ENCODE measurements at places on chromosomes 11 and 22. TPM values are rescaled to one million over a fixed set of nuclear protein-coding genes. Genes with fewer than 3 reads are reported as not detected.

GRCh38 chr11:59175091-59175501 lies 3.2 kb downstream of the DTX4 start:
- DNase-seq = no peak

DNA sequence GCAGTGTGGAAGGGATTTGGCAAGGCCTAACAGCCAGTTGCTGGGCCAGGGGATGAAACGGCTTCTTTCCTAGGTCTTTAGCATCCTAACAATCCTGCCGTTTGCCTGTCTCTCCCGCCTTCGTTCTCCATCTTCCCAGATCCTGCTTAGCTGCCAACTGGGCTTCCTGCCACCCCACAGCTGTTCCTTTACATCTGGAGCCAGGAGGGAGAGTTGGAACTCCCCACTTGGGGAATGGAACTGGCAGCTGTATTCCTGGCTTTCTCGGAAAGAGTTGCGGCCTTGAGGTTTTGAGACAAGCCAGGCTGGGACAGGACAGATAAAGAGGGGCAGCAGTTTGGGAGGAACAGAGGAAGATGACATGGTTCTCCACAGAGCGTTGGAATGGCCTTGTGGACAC lies 59.6 kb downstream of the ST3GAL4 start:
- DNase-seq = no peak

DNA sequence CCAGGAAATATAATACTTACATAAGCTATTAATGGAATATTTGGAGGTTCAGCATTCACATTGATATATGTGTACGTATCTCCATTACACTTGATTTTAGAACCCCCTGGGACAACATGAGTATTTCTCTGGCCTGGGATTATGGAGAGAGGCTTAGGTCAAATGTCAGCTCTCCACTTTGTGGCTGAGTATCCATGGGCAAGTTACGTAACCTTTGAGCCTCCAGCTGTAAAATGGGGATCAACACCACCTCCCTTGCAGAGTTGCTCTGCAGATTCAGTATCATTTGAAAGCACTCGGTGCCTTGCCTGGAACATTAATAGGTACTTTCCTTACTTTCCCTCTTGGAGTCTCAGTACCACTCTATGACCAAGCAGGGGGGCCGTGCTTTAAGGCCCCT lies 33.2 kb downstream of the C22orf31 start:
- no peak for DNase-seq

- DNase-seq = no peak
Observed at GRCh38 chr22:32917577-32918354, 116.3 kb downstream of the TIMP3 start.

DNA sequence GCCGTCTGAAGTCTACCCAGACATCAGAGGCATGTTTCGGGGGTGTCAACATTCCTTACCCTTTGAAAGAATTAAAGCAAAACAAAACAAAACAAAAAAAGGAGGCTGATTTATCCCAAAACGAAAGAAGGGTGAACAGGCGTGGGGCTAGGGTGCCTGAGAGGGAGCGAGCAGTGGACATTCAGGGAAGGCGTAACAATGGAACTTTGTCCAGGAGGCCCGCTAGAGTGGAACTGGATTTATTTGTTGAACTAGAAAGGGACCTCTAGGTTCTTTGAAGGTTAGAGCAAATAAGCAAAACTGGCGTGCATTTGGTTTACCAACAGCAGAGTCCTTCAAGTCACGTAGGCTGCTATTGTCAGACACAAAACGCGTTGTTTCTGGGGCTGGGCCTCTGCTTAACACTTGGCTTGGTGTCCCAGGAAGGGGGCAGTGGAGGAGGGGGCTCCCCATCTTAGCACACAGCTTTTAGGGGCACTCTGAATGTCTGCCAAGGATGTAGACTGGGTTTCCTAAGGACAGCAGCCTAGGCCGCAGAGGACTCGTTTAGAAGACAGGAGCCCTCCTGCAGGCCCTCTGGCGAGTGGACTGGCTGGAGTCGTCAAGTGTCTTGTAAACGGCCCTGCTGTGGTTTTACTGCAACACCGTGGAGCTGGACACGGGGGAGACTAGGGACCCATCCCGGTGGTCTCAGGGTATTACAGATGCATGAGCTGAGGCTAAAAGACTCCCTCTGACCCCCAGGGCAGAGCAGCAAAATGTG lies 203.7 kb upstream of the SORL1-AS1 start:
- DNase-seq = no peak

DNA sequence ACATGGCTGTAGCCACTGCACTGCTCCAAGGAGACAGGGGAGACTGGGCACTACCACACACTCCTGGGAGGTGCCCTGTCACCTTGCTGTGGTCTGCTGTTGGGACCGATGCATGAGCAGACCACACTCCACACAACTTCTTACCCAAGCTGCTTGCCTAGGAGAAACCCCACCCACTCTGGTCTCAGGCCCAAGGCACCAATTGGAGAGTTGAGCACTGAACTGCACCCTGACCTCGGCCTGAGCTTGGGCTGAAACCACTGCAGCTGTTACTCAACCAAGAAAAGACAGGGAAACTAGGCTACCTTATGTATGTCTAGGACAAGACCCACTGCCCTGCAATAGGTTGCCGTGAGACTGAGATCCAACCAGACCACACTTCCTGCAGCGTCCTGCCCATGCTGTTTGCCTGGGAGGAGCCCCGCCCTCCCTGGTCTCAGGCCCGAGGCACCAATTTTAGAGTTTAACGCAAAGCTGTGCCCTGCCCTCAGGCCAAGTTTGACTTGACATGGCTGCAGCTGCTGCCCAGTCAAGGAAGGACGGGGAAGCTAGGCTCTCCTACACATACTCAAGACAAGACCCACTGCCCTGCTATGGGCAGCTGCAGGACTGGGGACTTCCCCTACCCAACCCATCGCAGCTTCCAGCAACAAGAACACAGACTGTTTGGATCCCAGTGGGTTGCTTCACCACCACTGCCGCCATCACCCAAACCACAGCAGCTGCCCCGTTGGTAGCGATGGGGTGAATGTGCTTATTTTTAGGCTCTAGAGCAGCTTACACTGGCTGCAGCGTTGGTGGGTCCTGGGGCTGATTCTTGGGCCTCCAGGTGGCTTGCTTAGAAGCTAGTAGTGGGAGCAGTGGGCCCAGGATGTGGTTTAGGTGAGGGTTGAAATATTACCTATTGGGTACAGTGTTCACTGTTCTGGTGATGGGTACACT lies 66.8 kb downstream of the BRD1 start:
- peak; percentile 8 for DNase-seq

Gene LUZP2
- total RNA-seq = 0.63 TPM

Gene SYT12
- total RNA-seq = not detected

- DNase-seq = no peak
Observed at GRCh38 chr11:134661660-134662059, 249.6 kb upstream of the B3GAT1 start.

- DNase-seq = no peak
Observed at GRCh38 chr11:44315947-44316658, 6.2 kb upstream of the ALX4 start.

DNA sequence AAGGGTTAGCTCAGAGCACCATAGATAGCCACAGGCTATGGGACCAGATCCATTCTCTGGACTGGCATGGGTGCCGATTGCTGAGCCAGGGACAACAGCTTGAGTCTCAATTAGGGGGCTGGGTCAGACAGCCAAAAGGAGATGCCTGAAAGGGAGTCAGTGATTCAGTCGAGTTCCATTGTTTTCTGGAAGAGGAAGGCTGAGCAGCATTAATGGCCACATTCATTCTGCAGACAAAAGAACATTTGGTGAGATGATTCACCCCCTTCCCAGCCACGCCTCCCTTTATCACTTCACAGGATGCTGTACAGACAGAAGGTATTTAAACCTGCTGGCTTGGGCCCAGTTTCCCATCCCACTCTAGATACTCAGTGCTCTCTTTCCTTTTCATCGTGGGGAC lies 131.9 kb downstream of the ADAMTS15 start:
- no peak for DNase-seq

Gene GGTLC2
- total RNA-seq = not detected

DNA sequence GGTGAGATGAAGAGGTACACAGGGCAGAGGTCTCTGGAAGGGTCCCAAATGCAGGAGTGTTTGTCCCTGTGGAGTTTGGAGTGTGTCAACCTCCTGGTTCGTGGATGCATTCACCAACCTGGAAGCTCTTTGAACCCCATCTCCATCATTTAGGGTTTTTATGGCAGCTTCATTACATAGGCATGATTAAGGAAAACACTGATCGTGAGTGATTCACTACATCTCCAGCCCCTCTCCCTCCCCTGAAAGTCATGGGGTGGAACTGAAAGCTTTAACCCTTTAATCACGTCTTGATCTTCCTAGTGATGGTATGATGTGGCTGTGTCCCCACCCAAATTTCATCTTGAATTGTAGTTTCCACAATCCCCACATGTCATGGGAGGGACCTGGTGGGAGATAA lies 19.8 kb upstream of the INCENP start:
- DNase-seq = no peak

Gene GUCY1A2
- total RNA-seq = 26.6 TPM

- no peak for DNase-seq
Observed at GRCh38 chr22:38081941-38082828, 1.8 kb downstream of the SLC16A8 start.

DNA sequence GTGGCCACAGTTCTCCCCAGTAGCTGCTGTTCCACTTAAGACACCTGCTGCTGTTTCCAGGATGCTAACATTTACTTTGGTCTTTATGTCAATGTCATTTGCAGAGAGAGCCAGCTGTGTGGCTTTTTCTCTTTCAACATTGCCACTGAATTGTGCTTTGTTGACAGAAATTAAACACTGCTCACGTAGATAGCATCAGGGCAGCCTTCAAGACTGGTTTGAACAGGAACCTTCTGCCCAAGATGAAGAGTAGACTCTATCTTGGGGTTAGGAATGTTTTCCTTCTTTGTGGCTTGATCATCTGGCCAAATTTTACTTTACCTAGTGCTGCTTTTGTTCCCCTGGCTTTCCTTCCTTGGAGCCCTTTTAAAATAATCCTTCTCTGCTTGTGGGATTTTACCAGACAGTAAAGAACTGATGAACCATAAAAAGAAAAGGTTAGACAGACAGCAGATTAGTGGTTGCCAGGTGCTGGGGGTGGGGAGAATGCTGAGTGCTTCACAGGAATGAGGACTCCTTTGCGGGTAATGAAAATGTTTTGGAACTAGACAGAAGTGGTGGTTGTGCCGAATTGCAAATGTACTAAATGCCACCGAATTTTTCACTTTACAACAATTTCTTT lies 22.7 kb upstream of the XBP1 start:
- DNase-seq = no peak

DNA sequence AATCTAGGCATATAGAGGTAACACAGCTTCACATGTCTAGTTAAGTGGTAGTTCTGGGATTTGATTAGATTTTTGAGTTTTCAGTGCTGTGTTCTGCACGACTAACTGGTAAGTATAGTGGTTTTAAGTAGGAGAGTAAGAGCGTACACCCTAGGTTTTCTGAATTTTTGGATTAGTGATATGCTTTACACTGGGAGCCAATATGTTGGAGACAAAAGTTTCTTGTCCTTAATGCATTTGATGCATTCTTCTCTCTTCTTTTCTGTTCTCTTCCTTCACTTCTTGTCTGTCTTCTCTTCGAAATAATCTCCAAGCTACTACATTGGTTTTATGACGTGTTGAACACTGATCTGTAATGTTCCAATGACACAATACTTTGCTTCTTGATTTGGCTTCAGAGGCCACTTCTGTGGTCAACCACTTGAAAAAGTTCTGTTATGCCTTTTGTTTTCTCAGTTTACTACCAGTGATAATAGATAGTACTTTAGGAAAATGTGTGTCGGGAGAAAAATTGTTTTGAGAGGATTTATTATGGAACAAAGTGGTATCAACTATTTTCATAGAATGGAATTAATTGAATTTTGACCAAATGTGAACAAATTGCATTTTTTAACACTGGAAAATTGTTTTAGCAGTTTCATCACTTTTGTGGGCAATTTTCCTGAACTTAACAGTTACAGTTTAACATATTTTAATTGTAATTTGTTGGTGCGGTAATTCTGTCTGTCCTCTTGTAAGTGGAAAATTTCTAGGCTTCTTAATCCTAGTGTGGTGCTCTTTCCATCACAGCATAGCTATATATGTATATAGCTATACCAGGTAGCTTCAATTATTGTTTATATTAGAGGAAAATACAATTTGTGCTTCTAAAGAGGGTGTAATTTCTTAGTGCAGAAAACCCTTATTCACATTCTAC lies 2.6 kb downstream of the PDE3B start:
- no peak for DNase-seq

DNA sequence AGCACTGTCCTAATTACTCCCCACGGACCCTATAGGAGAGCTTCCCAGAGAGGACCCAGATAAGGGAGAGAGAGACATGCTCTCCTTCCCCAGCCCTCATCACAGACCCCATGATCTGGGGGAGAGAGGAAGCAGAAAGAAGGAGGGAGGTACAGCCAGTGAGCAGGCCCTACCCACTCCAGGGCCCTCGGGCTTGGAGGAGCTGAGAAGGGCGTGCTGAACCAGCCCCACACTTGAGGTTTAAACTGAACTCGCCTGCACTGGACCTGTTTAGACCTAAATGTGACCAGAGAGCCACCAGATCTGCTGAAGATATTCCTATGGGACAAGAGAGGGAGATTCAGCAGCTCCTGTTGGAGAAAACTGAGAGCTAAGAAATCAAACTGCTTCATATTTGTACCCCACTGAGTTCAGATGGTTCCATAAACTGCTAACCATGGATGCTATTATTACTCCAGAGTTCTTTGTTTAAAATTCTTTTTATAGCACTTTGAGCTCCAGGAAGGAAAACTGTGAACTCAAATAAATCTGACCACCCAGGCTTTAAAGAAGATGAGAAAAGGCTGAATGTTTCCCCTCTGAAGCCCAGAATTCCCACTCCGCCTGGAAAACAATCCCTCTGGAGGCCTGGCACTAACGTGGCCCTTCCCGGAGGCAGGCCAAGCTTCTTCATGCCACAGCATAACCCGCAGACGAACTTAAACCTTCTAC lies 67.2 kb downstream of the EFCAB6 start:
- DNase-seq = no peak

DNA sequence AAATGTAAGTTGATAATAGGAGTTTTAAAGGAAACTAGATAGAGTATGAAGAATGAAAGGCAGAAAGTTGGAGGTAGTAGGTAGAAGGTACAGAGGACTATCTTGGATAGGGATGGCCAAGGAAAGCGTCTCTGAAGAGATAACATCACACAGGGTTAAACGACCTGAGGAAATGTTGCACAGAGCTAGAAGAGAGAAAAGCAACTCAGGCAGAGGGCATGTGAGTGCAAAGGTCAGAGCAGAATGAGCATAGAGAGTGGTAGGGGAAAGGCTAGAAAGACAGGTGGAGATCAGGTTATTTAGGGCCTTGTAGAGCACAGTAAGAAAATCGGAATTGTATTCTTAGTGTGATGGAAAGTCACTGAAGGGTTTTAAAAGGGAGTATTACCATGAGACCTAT lies 232.0 kb downstream of the SOX6 start:
- no peak for DNase-seq

Gene EMID1
- 1.8 TPM for total RNA-seq

- no peak for DNase-seq
Observed at GRCh38 chr11:87295237-87295636, 257.5 kb downstream of the TMEM135 start.
